Fibroblast of lung (primary cell): ENCODE measurements at places on chromosomes 3 and 15.
A peak's percentile ranks its signal among the peaks of the same experiment; 100 is the strongest.

GRCh38 chr15:30921106-30921505, 17.4 kb downstream of the FAN1 start:
- DNase-seq, result no peak

DNA sequence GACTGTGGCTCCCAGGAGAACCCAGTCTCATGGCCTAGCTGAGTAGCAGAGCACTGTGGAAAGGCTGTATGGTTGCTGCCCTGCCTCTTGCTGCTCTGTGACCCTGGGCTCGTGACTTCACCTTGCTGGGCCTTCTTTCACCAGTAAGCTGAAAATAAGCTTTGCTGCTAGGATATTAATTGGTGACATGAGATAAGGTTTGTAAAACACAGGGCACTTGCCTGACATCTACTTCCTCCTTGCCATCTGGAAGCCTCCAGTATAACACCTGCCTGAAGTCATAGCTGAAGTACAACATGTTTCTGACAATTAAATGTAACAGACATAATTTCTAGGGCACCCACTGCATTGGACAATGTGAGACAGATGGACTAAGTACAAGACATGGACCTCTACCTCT, 53.6 kb downstream of the CLEC3B start:
- DNase-seq, result no peak

- DNase-seq, result no peak
These were observed 417.0 kb downstream of the ROBO2 start for GRCh38 chr3:77456906-77457305.

DNA sequence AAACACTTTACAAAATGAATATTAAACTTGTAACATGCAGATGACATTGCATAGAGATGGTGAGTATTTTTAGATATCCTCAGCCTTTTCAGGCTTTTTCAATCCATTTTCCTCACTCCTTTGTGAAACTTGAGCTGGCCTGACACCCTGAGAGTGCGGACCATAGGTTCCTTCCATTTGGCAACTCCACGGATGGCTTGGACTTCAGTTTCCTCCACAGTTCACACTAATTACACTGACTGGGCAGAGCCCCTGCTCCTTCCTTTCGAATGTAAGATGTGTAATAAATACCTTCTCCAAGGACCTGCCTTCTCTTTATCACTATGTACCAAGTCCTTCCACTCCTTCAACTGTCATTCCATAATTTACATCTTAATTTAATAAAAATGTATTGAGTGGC, 141.7 kb upstream of the LRIG1 start:
- no peak for DNase-seq

GRCh38 chr3:187748050-187748481, 2.8 kb upstream of the BCL6 start:
- DNase-seq, result peak; percentile 84

DNA sequence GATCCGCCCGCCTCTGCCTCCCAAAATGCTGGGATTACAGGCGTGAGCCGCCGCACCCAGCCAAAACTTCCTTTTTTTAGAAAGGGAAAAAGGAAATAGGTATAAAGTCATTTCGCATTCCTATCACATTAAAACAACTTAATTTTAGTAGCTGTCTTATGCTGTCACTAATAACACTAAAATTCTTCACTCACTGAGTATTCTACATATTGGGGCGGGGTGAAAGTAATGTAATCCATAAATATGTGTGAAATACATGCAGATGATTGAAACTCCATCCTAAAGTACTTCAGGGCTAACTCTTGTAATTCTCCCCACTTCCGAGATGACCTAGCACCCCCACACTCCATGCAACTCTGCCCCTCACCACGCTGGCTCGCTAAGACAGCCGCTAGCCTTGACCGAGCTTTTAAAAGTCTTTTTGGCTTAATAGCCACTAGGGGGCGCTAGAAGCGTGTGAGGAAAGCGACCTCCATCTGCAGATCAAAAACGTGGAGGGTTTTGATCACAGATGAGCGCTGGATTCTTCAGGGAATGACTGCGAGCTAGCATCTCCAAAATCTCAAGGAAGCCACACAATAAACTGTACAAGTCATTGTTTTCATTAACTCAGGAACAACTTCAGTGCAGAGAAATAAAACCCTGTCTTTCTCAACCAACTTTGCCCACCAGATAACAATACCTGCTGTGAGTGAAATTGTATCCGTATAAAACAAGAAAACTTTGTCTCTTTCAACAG, 129.3 kb upstream of the IGF1R start:
- peak; percentile 63 for DNase-seq

DNA sequence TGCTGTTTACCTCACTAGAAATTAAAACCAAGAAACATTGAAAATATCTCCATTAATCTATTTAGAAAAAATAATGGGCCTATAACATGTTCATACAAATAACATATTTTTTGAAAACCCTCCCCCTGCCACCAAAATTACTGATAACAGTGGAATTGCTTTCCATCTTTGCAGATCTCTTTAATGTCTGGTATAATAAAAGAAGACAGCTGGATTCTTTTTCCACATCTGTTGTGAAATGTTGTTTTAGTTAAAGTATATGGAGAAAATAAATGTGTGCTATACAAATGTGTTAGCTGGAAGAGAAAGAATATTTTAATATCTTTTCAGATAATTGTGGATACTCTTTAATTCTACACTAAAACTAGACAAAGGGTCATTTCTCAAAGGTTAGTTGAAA, 251.0 kb upstream of the GOLGA6L4 start:
- DNase-seq, result no peak

- DNase-seq, result peak; percentile 54
These were observed 87.4 kb downstream of the RAD18 start for GRCh38 chr3:8875836-8876235.

GRCh38 chr3:141260630-141260927, 29.0 kb downstream of the PXYLP1 start:
- DNase-seq, result no peak

GRCh38 chr3:114128826-114129225, 50.0 kb downstream of the DRD3 start:
- DNase-seq, result no peak

- DNase-seq, result peak; percentile 20
These were observed 543 bp downstream of the ARPIN start for GRCh38 chr15:89912145-89912673.

DNA sequence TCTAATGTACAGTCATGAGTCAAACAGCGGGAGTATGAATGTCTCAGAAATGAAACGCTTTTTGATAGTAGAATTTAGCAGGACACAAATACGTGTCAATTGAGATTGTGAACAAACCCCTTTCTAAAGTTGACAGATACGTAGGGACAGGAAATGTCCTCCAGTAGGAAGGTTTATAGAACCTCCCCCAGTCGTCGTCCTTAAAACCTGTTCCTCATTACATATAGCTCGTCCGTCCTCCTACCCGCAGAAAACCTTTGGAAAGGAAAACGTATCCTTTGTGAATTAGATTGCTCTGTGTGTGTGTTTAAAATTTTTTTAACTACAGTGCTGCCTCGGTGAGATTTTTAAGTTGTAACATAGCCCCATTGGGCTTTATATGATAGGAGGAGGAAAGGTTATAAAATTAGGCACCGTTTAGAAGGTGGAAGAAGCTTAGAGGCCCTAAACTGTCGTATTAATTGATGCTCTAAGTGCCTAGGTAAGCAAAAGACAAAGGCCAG, 4.1 kb downstream of the UBE2E1 start:
- no peak for DNase-seq

DNA sequence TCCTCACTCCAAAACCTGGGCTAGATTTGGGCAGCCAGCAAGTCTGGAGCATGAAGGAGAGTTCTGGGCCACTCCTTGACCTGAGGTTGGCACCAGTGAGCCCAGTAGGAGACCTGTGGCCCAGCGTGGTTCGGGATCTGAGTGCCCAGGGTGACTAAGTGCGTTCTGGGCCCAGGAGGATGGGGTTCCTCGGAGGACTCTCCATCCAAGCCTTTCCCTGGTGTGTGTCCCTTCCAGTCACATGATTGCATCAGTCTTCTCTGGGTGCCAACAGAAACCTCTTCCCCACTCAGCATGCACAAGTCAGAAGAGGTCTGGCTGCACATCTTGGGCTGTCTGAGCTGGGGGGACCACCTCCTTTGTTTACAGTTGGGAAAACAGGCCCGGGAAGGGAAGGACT, 14.9 kb downstream of the TMEM43 start:
- peak; percentile 19 for DNase-seq

GRCh38 chr15:91865950-91866349, 12.4 kb downstream of the SLCO3A1 start:
- DNase-seq, result no peak

GRCh38 chr3:10188804-10189556, 24.3 kb downstream of the IRAK2 start:
- DNase-seq, result no peak

DNA sequence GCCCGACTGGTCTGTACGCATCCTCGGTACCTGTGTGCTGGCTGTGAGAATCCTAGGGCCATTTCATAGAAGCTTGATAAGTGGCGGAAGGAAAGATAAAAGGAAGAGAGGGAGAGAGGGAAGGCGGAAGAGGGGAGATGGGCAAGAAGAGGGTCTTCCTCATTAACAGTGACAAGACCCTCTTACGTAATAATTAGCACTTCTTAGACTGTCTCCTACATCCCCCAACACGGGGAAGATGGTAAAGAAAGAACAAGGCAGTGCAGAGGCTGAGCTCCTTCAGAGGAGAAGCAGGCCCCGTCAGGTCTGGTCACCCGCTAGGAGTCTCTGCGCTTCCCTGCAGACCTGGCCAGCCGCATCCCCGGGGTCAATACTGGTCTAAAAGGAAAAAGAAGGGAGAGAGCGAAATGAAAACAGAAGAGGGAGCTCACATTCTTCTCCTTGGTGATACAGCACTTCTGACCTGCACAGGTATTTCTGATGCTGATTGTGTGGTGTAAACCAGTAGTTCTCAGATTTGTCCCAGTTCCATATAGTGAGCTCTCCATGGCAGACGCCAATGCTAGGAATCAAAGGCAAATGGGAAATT, 19.0 kb upstream of the FAM240A start:
- DNase-seq, result no peak
